ENCODE measurements at places on chromosomes 7 and 10.

GRCh38 chr7:73623798-73624668 is at the start of gene MLXIPL:
MLXIPL (minus strand) TSS chr7:73624522; CDS start chr7:73624492, 30 bp downstream.
- DNase-seq = peak; percentile 89

- DNase-seq = no peak
Measured at GRCh38 chr7:38524786-38525185, 106.4 kb downstream of the AMPH start.

DNA sequence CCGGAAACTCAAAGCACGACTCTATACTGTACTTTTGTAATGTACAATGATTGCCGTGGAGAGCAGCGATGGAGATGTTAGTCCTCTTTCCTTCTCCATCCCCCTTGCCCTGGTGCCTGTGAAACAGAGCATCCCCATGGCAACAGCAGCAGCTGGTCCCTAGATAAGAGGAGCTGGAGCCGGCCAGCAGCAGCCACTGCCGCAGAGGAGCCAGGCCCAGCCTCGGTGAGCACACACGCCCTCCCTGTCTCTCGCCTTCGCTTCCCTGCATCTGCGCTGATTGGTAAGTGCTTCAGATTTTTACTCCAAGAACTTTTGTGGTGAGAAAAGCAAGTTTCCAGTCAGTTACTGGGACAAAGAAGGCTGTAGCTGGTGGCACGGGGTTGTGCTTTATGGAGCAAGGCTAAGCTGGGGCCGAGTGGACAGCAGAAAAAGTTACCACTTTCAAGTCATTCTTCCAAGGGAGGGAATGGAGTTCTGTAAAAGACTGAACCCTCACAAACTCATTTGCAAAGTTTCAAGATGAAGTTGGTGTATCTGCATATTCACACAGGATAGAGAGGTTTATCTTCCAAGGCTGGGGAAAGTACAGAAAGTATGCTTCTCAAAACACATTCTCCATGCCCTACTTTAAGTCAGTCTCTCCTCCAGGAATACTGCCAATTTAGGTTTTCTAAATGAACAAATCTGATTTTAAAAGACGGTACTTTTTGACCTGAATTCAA is at the start of gene PPP1R17:
TSS of gene PPP1R17 (plus strand) at position 192 of the 725 bp plus-strand sequence. CDS start 5,227 bp downstream, outside the sequence.
- no peak for DNase-seq

- peak; percentile 86 for DNase-seq
Measured at GRCh38 chr10:76303682-76304316, 872.4 kb downstream of the LRMDA start.

DNA sequence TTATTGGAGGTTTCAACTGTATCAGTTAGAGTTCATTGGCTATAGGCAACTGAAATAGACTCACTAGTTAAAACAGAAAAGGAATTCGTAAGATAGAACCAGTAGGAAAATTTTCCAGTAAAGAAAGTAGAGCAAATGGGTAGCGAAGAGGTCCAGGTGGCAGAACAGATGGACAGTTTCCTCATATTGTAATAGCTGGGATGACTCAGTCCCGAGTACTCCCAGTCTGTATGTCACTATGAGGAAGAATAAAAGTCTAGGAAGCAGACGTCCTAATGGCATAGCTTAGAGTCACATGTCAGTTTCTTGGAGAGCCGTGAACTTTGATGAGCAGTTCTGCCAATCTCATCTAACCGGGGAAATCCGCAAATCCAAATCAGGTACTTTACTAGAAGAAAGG is 95.3 kb downstream of the RNF32 start:
- DNase-seq = no peak
